ENCODE measurements at places on chromosomes 5 and 9. TPM values are rescaled to one million over a fixed set of nuclear protein-coding genes. Genes with fewer than 3 reads are reported as not detected.

The DMRTA1 gene
- 1.1 TPM for total RNA-seq

The CDC25C gene
- total RNA-seq: 0.30 TPM

The OR4F3 gene
- total RNA-seq: not detected

The IL17B gene
- 0.59 TPM for total RNA-seq

The SLIT3 gene
- total RNA-seq: 29.4 TPM

The ACTBL2 gene
- 0.89 TPM for total RNA-seq

The CYLC2 gene
- total RNA-seq: not detected

The RMND5B gene
- 22.6 TPM for total RNA-seq

The ZDHHC12 gene
- 41.2 TPM for total RNA-seq

The PCDHB8 gene
- 0.89 TPM for total RNA-seq

The CRHBP gene
- total RNA-seq: not detected

Data from smooth muscle cell of the umbilical artery (primary cell).